ENCODE measurements at places on chromosomes 4 and X.

DNA sequence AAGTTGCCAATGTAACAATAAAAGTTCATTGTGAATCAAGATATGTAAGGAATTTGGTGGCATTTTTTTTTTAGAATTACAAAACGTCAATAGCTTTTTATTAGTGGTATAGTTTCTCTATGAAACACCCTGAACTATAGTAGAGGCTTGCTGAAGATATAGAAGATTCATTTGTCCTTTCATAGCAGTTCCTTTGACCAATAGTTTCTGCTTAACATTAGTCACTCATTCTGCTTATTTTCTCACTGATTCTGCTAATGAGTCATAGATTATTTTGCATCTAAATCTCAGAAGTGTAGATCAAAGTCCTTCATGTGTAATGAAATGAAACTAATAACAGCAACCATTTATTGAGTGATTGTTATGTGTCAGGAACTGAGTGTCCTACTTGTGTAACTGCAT is 205.0 kb upstream of the TET2 start:
- no peak for DNase-seq

GRCh38 chr4:6342530-6343293 is 73.1 kb downstream of the WFS1 start:
- no peak for DNase-seq

- peak; percentile 25 for DNase-seq
Observed at GRCh38 chrX:81259714-81260395, 58.0 kb downstream of the SH3BGRL start.

GRCh38 chr4:46270986-46271596 is 118.8 kb downstream of the GABRA2 start:
- peak; percentile 13 for DNase-seq

GRCh38 chr4:185143601-185143969 is 519 bp downstream of the SLC25A4 start:
- peak; percentile 16 for DNase-seq

GRCh38 chr4:6474053-6474568 is 1.7 kb upstream of the PPP2R2C start:
- no peak for DNase-seq

DNA sequence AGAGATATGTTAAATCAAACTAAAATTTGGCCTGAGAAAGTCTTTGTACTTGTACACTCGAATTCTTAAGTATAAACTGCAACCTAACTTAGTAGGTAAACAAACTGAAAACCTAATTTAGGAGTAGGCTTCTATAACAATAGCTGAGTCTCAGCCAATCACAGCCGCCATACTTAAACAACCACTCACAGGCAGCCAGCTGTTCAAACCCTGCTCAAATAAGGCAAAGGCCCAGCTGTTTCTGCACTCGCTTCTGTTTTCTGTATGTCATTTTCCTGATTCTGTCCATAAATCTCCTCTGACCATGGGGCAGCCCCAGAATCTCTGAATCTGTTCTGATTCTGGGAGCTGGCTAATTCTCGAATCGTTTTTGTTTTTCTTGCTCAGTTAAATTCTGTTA is 7.8 kb upstream of the PLS3 start:
- DNase-seq: no peak

- DNase-seq: no peak
Observed at GRCh38 chr4:2361366-2362265, 56.8 kb downstream of the ZFYVE28 start.

- DNase-seq: no peak
Observed at GRCh38 chrX:136273986-136274385, 22.8 kb upstream of the MAP7D3 start.

DNA sequence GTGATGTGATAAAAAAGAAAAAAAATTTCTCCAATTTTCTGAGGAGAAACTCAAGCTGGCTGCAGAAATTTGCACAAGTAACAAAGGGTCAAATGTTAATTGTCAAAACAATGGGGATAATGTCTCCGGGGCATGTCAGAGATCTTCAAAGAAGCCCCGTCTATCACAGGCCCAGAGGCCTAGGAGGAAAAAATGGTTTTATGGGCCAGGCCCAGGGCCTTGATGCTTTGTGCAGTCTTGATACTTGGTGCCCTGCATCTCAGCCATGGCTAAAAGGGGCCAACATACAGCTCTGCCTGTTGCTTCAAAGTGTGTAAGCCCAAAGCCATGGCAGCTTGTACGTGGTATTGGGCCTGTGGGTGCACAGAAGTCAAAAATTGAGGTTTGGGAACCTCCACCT is 961.0 kb downstream of the FAM133A start:
- DNase-seq: no peak

DNA sequence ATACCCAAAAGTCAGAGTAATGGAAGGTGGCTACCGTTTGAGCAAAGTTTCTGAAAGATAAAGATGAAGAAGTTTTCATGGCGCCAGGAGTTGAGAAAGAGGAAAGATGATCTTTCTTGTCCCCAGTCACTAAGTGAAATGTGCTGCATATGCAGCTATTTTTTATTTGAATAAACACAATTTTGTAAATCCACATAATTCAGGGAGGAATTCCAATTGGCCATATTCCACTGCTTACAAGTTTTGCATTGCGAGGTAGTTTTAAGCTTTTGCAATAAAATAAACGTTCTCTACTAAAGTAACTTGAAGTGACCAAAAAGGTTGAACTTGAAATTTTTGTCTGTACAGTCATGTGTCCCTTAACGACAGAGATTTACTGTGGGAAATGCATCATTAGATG is 139.3 kb upstream of the VCX2 start:
- no peak for DNase-seq

- DNase-seq: no peak
Observed at GRCh38 chr4:55343887-55344286, 2.2 kb upstream of the SRD5A3 start.

GRCh38 chrX:54980334-54980733 is 13.7 kb downstream of the PFKFB1 start:
- DNase-seq: no peak

- DNase-seq: no peak
Observed at GRCh38 chrX:132071254-132071653, 48.2 kb downstream of the STK26 start.

DNA sequence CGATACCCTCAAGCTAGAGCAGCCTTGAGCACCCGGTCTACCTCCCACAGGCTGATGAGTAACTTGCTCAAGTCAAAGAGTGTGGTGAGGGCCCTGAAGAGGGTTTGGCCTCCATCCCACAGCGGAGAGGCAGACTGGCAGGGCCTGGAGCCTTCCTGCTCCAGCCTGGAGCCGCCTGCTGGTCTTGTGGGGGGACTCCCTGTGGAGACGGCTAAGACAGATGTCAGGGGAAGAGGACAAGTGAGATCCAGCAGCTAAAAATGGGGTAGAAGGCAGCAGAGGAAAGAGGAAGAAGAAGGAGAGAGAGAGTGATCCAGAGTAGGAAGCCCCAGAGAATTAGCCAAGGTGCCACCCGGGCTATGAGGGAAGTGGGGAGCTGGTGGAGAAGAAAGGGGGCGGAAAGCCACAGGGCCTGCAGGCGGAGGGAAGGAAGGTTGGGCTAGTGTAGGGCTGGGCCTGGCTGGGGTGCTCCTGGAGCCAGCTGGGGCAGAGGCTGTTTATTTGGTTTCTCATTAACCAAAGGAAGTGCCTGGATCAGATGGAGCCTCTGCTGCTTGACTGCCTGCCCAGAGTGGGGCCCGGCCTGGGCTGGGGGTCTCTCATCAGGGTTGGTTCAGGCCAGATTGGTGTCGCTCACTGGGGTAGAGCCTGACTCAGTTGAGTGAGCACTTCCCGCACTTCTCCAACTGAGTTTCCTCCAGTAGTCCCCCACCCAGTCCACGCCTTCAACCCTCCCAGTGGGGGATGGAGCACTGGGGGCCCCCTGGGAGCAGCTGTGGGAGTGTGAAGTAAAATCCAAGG is 14.2 kb downstream of the EFNB1 start:
- no peak for DNase-seq

GRCh38 chr4:88600176-88600838 is 8.0 kb downstream of the HERC3 start:
- peak; percentile 93 for DNase-seq

DNA sequence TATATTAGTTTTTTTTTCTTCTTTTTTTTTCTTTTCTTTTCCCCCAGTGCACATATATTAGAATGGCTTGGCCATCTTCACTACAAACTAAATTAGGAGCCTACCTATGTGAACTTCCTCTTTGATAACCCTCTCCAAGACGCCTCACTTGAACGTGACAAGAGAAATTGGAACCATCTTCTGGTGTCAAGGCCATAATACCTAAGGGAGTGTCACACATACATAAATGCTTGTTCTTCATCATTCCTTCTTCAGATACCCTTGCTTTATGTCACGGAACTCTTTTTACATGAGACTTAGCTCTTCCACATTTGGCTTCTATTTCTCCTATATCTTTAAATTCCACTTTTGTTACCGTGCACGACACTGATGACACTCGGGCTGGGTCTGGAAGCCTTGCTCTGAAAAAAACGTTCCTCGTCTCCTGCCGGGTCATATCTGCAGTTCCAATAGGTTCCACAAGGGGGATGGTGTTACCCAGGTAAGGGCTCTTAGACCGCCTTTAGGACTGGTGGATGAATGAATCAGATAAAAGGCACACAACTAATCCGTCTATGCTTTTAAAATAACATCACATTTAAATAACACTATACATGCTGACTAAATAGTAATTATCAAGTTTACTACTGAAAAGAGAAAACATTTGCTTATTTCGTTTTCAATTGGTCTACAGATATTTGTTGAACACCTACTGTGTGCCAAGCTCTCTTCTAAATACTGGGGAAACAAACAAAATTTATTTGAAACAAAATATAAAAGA is 19.9 kb downstream of the DGAT2L6 start:
- peak; percentile 26 for DNase-seq

DNA sequence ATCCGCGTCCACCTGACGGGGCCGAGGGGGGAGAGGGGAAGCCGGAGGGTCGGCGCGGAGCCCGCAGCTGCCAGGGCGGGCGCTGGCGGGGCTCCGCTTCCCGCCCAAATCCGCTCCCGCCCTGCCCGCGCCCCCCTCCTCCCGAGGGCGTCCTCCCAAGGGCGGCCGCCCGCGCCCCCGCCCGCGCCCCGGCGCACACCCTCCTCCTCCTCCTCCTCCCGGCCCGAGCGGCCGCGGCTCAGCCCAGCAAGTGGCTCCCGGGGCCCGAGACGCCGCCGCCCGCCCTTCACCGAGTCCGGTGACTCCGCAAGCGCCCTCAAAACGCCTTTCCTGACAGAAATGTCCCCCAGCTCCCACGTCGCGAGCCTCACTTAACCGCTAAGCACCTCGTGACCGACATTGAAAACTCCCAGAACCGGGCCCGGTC is 487 bp downstream of the HMGB2 start:
- DNase-seq: peak; percentile 8

DNA sequence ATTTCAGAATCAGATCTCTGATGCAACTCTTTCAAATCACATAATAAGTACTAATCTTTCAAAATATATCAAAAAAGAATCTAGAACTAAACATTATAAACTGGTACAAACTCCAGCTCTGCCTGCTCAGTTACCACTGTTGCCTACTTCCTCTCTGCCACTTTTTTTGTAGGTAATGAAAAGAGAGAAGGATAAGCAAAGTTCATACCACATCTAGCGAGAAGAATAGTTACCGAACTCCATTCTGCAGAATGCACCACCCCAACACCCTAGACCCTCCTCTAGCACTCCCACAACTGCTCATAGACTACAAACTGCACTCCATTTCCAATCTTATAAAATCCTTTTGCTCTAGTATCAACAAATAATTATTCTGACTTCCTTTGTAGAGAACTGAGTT is 19.7 kb upstream of the LRBA start:
- DNase-seq: no peak

DNA sequence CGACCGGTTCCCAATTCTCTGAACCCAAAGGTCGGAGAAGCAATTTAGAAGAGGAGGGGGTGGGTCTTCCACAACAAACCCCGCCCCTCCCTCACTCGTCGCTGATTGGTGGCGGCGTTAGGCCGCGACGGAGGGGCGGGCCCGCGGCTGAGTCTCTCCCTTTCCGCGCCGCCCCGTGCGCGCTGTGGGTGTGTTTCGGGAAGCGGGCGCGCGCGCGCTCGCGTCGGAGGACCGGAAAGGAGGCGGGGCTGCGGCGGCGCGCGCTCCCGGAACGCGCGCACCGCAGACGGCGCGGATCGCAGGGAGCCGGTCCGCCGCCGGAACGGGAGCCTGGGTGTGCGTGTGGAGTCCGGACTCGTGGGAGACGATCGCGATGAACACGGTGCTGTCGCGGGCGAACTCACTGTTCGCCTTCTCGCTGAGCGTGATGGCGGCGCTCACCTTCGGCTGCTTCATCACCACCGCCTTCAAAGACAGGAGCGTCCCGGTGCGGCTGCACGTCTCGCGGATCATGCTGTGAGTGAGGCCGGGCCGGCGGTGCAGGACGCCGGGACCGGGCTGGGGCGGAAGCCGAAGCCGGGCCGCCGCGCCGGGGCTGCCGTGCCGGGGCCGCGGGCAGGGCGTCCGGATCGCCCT is at the start of gene SPCS3:
Gene SPCS3 (plus strand): TSS at position 263 of the 636 bp plus-strand sequence. CDS start 111 bp downstream, at position 374.
- peak; percentile 87 for DNase-seq

- peak; percentile 13 for DNase-seq
Observed at GRCh38 chrX:150038986-150039599, 100.8 kb upstream of the EOLA2 start.

DNA sequence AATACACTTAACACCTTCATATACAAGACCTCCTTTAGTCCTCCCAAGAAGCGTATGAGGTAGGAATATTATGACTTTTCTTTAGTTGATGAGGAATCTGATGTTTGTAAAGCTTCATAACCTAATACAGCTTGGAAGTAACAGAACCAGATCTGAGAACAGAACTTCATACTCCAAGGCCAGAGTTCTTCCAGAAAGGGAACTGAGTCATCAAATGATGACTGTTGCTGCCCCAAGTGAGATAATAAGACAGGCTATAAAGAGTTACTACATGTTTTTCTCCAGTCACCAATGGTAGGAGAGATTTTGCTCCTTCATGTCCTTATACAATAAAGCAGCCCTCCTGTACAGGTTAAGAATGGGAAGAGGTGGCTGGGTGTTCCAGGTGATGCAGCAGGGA is 74.3 kb upstream of the ANXA3 start:
- peak; percentile 62 for DNase-seq

DNA sequence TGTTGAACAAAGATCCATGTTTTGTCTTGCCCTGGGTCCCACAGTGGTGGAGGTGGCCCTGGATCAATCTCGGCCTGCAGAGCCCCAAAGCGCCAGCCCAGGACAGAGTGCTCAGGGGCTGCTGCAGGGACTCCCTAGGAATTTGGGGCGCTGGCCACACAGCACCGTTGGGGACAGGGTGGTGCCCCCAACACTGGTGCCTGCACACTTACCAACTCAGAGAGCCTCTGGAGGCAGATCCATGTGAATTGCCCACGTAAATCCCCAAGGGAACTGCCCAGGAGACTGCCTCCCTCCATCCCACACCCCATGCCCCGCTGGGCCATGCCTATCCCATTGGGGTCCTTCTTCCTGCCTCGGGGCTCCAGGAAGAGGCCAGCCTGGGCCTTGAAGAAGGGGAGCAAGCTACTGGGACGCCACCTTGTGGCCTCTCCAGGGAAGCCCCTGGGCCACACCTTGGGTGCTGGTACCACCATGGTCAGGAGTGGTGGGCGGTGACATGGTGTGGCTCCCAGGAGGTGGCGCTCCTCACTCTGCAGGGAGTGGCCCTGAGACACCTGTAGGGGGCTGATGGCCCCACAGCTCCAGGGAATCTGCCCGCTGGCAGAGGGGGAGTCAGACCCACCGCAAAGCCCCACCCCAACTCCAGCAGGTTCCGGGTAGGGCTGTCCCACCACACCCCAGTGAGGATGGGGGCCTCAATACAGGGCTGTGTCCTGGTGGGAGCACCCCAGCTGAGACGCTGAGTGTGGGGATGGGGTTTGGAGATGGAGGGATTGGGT is 22.8 kb downstream of the CFAP99 start:
- peak; percentile 24 for DNase-seq

GRCh38 chr4:15402974-15403373 is 24.9 kb upstream of the C1QTNF7 start:
- no peak for DNase-seq

Measured in HFFc6 (cell line).